ENCODE measurements at places on chromosomes 2 and 18. TPM values are rescaled to one million over a fixed set of nuclear protein-coding genes. Genes with fewer than 3 reads are reported as not detected.

FOXD4L1 gene
- not detected for total RNA-seq

VWA3B gene
- total RNA-seq: not detected

REG1B gene
- not detected for total RNA-seq

ZSWIM2 gene
- not detected for total RNA-seq

NYAP2 gene
- total RNA-seq: not detected

HOXD8 gene
- total RNA-seq: 10.0 TPM

All from subcutaneous preadipocyte (primary cell).